HT1080 (cell line): ENCODE measurements at places on chromosomes 7 and 10.

- DNase-seq, result peak; percentile 70
These were observed 48.5 kb upstream of the TMEM106B start for GRCh38 chr7:12162415-12163113.

- DNase-seq, result no peak
These were observed 3.6 kb upstream of the HOXA13 start for GRCh38 chr7:27203365-27203953.

GRCh38 chr10:117884093-117884492, 162.6 kb downstream of the RAB11FIP2 start:
- no peak for DNase-seq

- DNase-seq, result no peak
These were observed 6.7 kb downstream of the TWIST1 start for GRCh38 chr7:19110776-19111175.

DNA sequence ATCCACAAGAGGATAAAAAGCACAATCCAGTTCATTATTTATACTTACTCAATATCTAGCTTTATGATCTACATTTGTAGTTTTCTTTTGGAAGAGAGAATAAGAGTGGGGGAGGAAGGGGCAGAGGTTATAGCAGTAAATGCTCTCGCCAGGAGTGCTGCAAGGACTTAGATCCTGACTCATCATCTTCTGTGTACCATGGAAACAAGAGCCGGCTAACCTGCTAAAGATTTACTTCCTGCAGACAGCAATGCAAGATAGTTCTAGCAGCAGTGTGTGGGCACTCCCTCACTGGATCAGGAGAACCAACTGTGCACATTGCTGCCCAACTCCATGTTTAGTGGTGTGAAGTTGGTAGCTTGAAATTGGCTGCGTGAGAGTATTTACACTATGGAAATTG, 47.7 kb upstream of the TRIL start:
- peak; percentile 62 for DNase-seq
